ENCODE measurements at places on chromosomes 11 and 22.

- no peak for DNase-seq
Measured at GRCh38 chr11:61155312-61155711, 5.9 kb downstream of the VPS37C start.

GRCh38 chr22:41146573-41146972 is 54.2 kb downstream of the EP300 start:
- no peak for DNase-seq

- no peak for DNase-seq
Measured at GRCh38 chr11:117819096-117820040, 5.2 kb downstream of the FXYD2 start.

- no peak for DNase-seq
Measured at GRCh38 chr11:96204366-96204659, 138.7 kb downstream of the MAML2 start.

DNA sequence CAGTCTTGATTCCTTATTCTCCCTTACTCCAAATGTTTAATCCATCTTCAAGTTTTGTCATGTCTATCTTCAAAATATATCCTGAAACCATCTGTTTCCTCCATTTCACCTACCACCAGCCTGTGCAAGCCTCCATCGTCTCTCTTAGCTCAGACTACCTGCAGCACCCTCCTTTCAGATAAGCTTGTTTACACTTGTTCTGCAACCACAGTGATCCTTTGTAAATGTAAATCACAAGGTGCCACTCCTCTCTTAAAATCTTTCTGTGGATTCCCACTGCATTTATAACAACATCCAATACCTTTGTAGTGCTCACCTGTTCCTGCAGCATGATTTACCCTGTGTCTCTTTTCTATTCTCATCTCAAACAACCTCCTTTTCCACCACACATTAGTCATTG is 31.8 kb upstream of the GPR83 start:
- no peak for DNase-seq

GRCh38 chr11:86313793-86314192 is 11.8 kb downstream of the HIKESHI start:
- DNase-seq: no peak

GRCh38 chr11:19660076-19660475 is 52.6 kb upstream of the NAV2 start:
- no peak for DNase-seq

DNA sequence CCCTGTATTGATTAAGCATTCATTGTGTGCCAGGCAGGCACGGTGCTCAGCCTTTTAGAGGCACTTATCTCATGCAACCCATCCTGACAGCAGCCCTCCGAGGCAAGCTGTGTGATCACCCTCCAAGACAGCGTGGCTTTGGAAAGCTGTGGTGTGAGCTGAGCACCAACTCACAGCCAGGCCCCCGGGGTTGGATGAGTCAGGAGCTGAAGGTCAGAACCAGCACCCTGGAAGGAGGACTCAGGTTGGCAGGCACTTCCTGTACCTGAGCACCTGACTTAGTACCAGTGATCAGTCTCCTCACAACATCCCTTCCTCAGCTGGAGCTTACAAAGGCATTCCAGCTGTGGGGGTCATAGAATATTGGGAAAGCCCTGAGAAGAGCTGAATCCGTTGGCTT is 9.0 kb downstream of the PATZ1 start:
- DNase-seq: no peak

GRCh38 chr11:95592471-95592870 is 197.1 kb downstream of the FAM76B start:
- DNase-seq: no peak

- peak; percentile 85 for DNase-seq
Measured at GRCh38 chr11:123741159-123742030, at the start of gene ZNF202. Gene ZNF202, minus strand, starts transcription at chr11:123741660. Its CDS starts 10,772 bp downstream, at chr11:123730888.

- no peak for DNase-seq
Measured at GRCh38 chr11:898540-899190, 11.9 kb downstream of the CHID1 start.

- no peak for DNase-seq
Measured at GRCh38 chr22:36017651-36018091, 11.0 kb downstream of the RBFOX2 start.

DNA sequence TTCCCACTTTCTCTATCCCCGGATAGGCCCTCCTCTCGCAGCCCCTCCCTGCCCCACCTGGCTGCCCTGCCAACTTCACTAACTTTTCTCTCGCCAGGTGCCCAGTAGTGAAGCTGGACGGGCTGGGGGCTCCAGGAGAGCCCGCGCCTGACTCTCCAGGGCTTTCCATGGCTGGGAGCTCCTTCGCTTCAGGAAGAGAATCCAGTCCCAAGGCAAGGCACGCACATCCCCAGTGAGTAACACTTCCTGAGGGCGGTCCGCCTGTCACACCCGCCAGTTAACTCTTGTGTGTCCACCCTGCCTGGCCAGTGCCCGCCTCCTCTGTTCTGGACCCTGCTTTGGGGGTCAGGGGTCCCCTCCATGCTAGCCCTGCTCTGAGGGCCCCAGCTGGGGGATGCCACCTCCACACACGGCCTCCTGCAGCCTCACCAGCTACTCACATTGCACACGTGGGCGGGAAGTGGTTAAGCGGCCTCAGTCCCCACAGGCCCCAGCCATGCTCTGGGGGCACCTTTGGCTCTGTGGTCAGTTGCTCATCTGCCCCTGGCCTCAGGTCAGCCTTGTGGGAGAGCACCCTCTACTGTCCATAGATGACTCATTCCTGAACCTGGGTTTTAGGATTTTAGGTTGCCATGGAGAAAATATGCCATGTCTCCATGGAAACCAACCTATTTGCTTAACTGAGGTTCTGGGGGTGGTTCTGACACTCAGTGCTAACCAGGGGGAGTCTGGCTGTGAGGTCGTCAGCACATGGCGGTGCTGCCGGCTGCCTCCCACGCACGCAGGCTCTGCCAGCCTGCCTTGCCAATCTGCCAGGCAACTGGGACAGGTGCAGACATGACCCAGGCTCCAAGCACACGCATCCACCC is at the start of gene RIN1:
Gene RIN1 (minus strand): TSS at position 201 of the 869 bp plus-strand sequence. CDS start 32 bp downstream, at position 169.
- DNase-seq: no peak

DNA sequence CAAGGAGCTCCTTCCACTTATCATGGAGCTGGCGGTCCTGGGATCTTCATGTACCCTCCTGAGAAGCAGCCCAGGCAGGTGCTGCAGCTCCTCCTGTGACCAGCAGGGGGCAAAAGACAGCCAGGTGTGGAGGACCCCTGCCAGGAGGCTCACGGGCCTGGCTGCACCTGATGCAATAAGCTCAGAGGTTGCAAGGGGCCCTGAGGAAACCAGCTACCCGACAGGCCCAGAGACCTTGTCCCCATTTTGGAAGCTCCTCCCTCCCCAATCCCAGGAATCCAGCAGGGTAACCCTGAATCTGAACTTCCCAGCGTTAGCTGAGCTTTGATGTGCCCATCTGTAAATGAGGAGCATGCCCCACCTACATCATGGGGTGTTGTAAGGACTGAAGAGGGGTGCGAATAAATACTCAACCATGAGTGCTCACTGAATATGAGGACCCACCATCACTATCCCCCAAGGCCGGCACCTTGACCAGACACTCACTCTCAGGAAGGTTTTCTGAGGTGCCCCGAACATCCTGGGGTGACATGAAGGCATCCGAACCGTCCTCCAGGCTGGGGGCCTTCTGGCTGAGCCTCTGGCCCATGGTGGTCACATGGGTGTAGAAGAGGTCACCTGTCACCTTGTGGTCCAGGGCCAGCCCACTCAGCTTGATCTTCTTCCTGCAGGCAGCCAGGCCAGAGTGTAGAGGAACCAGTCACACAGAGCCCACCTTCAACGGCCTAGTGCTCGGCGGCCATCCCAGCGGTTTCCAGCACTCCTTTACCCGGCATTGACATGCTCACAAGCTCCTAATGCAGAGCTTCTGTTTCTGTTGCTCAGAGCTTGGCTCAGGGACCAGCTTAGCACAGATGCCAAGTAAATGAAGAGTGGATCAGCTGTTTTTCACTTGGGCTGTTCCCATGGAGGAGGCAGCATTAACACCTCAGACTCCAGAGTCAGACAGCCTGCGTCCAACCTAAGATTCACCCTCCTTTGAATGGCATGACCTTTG is 21.7 kb downstream of the SLC43A1 start:
- DNase-seq: peak; percentile 68

DNA sequence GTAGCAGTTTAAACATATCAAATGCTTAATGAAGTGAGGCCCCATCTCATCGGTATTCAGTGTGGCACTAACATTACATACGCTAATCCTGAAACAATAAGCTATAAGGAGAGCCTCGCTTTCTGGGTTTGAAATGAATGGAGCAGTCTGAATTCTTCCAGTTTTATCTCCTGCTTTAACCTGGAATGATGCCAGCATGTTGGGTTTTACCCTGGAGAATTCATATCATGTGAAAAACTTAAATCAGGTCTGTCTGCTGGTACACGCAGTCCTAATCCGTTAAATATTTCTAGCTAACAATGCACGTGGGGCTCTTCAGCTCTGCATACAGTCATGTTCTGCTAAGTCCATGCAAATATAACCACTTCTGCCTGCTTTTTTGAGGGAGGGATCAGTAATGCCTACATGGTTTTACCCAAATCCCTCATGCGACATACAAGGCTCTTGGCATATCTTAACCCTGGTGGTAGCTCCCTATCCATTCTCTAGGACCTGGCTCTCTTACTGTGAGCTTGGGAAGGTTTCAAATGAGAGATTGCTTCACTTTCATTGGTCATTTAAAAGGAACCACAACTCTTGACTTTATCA is 92.7 kb downstream of the COMMD9 start:
- DNase-seq: no peak

DNA sequence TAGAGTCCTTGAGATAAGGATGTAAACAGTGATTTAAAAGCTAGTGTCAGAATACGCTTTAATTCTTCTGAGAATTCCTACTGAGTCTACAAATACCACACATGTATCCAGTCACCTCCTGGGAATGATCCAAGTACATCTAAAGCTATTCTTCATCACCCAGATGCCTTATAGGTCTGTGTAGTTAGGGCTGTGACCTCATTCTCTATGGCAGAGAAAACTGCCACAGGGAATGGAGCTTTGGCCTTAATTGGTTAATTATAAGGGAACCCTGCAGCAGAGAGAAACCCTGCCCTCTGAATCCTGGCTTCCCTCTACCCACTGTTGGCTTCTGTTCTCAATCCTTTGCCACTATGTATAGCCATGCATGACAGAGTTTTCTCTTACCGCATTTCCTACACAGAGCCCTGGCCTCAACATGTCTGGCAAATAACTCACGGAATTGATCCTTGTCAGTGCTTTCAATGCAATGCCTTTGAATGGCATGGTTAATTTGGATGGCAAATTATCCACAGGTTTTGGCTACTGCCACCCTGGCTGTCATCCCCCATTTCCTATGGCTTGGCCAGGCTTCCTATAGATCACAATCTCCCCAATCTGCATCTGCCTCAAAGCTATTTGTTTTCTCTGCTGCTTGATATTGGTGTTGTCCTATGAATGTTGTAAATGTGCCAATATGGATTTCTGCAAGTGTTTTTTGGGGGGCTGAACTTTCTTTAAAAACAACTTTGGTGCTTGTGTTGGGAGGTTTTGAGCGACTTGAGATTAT is 2.9 kb downstream of the DIXDC1 start:
- DNase-seq: no peak

DNA sequence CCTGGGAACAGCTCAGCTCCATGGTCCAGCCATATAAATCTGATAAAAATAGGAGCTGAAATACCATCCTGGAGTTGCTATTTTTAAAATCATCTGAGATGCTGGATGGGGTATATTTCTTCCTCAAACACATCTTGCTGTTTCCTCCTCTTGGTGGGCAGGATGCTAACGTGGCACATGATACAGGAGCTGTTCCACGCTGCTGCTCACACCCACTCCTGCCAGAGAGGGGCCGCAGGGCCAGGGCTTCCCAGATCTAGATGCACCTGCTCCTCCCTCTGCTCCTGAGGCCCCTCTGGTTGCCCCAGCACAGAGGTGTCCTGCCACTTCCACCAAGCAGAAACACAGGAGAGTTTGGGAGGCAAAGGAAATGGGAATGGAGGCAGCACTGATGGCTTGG is 3.3 kb upstream of the ST3GAL4 start:
- no peak for DNase-seq

DNA sequence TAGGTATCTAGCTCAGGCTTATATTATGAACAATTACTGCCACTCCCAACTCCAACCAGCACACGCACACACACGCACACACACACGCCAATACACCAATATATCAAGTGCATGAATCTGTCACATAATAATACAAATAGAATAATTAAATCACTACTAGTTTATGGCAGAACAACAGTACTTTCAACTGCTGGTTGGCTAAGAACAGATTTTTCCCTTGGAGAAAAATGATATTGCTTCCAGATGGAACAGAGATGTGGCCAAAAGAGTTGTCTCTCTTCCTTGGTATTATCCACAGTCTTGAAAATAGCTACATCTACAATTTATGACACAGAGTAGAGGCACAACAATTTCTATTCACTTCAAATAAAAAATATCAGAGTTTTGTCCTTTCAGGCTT is 538.3 kb upstream of the FAT3 start:
- DNase-seq: no peak

GRCh38 chr11:104918113-104918824 is 20.0 kb upstream of the CASP12 start:
- DNase-seq: no peak

- DNase-seq: no peak
Measured at GRCh38 chr22:45131749-45132148, 32.0 kb upstream of the NUP50 start.

DNA sequence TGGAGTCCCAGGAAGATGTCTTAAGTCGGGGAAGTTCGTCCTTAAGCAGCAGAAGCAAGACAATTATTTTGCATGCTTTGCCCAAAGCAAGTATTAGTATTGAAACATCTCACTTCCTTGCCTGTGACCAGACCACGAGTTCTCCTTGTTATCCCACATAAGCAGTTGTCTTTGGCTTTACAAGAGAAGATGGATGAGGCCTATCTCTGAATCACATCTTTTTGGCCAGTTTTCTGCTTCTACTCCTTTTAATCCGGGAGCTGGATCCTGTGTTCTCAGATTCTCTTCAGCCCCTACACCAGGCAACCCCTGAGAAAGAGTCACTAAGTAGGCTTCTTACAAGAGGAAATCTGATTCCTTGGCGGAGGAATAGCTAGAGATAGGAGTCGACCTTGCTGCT is 2.1 kb downstream of the SYT9 start:
- DNase-seq: no peak
